Vagina (tissue), 2 donors: ENCODE measurements at places on chromosomes 2 and 18. TPM values are rescaled to one million over a fixed set of nuclear protein-coding genes. Genes with fewer than 3 reads are reported as not detected.

Gene OTOS
- not detected for total RNA-seq

Gene AQP12B
- total RNA-seq: not detected

DNA sequence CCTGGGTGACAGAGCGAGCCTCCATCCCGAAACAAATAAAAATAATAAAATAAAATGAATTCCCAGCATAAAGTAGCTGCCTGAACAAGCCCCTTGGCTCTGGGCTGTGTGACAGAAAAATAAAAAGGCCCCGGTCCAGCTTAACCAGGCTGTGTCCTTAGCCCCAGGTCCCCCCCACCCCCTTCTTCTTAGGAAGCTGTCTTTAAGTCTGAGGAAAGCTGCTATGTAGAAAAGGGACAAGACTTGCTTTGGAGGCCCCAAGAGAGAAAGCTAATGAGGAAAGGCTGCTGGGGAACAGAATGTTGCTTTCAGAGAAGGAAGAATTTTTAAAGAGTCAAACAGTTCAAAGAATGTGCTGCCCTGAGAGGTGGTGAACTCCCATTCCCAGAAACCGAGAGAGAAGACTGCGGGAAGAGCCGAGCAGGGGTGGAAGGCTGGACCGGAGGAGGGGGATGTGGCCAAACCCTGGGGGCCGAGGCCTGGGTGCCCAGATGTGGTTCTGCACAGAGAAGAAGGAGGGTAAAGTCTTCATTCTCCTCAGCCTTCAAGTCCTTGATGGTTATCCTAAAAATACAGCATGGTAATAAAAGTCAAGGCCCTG lies 61.9 kb downstream of the CENPO start:
- no peak overlapping the region for H3K4me3 ChIP-seq
- H3K27me3 ChIP-seq: no peaks in the 10 kb centered on the region
- H3K4me1 ChIP-seq: peaks cover 42% of the 10 kb centered on the region
- no peaks in the 10 kb centered on the region for H3K36me3 ChIP-seq
- no peak for DNase-seq
- peak overlapping the region; percentile 86 for H3K27ac ChIP-seq

DNA sequence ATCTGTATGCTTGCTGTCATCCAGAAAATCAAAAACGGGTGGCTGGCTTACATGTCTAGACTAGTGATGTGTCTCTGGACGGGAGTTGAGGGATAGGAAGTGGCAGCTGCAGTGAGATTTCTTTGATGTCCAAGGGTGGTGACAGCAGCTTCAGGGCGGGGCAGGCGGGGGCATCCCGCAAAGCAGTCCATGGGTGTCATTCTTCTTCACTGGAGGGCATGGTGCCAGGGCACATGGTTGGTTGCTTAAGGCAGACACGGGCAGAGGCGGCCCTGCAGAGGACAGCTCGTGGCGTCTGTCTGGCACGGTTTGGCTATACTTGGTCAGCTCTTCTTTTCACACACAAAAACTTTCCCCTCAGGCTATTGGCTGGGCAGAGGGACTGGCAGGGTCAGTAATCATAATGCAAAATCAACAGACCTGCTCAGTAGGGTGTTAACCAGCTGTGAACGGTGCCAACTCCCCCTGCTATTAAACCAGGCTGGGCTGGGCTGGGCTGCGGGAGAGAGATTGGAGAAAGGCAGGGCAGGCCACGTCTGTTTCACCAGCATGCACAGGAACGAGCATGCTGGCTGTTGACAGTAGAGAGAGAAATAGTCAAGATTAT lies 63.7 kb downstream of the COL4A3 start:
- no peak overlapping the region for H3K4me3 ChIP-seq
- no peak for DNase-seq
- no peak overlapping the region for H3K27ac ChIP-seq
- H3K36me3 ChIP-seq: no peaks in the 10 kb centered on the region

DNA sequence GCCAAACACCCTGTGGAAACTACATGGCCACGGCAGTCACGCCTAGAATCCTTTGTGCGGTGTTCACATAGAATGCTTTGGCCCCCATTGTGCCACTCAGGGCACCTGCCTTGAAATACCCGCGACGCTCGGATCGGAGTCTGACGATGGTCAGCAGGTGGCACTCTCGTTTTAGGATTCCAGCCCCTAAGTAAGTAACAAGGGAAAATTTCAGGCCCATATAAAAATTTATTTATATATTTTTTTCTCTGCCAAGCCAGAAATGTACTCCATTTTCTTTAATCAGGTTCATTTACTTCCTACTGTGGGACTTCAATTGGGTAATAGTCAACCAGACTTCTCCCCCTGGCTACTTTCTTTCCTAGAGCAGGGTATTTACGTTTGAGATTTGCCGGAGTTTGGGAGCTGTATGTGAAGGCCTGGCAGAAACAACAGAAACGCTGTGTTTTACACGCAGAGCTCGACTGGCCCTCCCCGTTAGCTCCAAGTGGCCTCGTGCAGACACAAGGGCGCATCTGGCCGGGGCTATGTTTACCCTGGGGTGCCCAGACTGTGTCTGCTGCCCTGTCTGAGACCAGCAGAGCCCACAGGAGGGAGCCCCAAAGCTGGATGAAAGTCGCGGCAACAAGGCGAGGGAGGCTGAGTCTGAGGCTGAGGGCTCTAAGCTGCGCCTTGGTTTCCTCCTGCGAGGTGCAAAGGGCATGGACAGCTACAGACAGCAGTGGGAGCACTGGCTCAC lies 41.6 kb downstream of the LRRC30 start:
- peak overlapping the region; percentile 31 for H3K27ac ChIP-seq
- DNase-seq: no peak
- no peak overlapping the region for H3K4me3 ChIP-seq
- H3K4me1 ChIP-seq: peaks cover 19% of the 10 kb centered on the region
- H3K27me3 ChIP-seq: no peaks in the 10 kb centered on the region

DNA sequence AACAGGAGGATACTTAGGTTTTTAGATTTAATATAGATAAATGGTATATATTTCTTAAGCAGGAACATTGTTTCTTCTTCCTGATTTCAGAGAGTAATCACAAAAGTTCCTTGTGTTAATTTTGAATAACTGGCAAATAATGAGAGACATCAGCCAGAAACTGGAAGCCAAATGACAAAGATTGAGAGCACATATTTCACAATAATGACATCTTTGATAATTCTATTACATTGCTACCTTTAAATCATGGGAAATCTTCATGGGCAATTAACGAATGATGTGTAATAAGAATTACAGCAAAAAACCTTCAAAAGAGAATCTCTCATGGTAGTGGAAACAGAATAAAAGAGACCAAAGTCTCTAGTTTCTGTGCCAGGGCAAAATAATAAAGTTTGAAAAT lies 215.1 kb downstream of the NUP35 start:
- H3K27me3 ChIP-seq: no peaks in the 10 kb centered on the region
- H3K27ac ChIP-seq: no peak overlapping the region
- DNase-seq: no peak
- H3K4me1 ChIP-seq: no peaks in the 10 kb centered on the region
- no peaks in the 10 kb centered on the region for H3K36me3 ChIP-seq
- H3K4me3 ChIP-seq: no peak overlapping the region

DNA sequence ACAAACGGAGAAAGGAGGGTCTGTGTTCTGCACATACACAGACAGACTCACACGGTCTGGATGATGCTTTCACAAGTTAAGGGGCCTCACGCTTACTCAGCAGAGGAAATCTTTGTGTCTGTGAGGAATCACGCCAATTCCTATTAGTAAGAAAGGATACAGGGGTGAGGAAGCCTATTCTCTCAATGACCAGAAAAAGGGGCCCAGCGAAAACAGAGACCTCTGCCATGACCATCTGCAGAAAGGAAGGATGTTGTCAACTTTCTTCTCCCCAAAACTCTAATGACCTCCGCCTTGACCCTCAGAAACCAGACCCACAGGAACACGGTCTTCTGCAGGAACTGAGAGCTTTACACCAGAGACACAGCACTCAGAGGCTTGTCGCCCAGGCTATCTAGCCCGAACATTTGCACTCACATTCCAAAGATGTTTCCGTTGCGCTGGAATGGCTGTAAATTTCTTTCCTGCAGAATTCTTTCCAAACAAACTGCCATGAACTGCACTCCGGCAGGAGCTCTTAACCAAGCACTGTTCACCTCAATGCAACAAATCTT lies 186.3 kb downstream of the TCF4 start:
- no peaks in the 10 kb centered on the region for H3K27me3 ChIP-seq
- peaks cover 72% of the 10 kb centered on the region for H3K4me1 ChIP-seq
- DNase-seq: no peak
